NCI-H774 (cell line): ENCODE measurements at places on chromosomes 2 and 18.

GRCh38 chr2:162007447-162008040, 66.5 kb downstream of the DPP4 start:
- DNase-seq: no peak

DNA sequence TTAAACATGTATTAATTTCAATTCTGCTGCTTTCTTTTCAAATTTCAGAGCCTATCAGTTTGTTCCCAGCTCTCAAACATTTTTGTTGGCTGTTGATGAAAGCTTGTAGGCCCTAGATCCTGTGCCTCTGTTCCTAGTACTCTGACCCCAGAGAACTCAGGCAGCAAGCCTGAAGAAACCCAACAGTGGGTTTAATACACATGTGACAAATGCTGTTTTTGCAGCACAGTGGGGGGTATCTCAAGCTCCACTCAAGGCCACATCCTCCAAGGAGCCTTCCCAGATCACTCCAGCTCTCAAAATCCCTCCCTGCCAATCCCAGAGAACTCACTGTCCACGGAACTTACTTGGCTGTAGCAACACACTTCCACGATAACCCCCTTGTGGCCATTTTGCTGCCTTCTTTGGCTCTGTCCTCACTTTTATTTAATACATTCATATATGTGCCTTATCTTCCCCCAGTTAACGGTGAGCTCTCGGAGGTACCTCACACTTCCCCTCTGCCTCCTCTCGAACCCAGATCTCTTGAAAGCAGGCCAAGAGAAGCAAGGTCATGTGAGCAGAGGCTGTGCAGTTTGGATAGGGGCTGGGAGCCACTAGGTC, 122.4 kb downstream of the TNS1 start:
- DNase-seq: no peak

DNA sequence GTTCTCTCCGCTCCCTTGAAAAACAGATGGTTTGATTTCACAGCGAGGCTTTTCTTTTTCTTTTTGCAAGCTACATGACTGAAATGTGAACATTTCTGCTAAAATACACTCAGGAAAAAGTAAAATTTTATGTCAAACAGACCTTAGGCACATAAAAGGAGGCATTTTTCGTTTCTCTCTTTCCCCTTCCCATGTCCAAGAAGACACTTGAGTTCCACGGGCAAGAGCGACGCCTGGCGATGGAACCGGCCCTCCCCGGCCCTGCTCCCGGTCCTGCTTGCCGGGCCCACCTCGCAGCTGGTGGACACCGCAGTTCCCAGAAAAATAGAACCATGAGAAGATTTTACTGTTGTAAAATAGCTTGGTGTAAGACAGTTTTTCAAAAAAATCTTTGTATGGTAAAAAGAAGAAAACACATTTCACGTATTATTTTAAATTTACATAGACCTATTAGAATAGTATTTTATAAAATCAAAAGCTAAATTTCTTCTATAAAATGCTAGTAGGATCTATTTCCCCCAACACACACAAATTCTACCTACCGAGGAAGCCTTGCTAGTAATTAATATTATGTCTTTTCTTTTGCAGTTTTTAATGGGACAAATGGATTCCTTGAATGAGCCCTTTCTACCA, 2.3 kb upstream of the ALKAL2 start:
- DNase-seq: peak; percentile 55

DNA sequence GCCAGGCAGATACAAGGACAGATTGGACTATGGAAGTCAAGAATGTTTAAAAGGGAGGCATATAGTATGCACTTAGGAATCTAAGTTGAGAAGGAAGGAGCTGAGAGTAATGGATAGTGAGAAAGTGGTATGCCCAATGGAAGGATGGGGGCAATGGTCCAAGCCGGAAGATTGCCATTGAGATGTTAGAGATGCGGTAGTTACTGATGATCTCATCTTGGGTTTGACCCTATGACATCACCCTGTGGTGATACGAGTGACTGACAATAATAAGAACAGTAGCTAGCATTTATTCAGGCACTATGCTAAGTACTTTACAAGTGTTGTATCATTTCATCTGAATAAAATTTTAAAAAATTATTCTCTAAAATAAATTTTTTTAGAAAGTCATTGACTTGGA, 38.5 kb upstream of the ACMSD start:
- DNase-seq: no peak

DNA sequence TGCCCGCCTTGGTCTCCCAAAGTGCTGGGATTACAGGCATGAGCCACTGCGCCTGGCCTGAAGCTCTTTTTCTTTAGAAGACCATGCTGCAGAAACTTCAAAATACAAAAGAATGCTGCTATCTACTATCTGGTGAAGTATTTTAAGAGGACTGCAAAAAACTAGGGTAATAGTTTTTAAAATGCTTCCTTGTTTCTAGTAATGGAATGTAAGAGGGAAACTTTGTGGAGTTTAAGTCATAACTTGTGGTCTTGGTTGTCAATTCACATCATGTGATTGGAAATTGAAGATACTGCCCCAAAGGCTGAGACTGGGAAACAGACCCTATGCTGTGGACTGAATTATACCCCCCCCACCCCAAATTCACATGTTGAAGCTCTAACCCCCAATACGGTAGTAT, 68.3 kb downstream of the B3GNT2 start:
- DNase-seq: no peak

- no peak for DNase-seq
Measured at GRCh38 chr2:117888897-117889296, 74.4 kb downstream of the DDX18 start.

DNA sequence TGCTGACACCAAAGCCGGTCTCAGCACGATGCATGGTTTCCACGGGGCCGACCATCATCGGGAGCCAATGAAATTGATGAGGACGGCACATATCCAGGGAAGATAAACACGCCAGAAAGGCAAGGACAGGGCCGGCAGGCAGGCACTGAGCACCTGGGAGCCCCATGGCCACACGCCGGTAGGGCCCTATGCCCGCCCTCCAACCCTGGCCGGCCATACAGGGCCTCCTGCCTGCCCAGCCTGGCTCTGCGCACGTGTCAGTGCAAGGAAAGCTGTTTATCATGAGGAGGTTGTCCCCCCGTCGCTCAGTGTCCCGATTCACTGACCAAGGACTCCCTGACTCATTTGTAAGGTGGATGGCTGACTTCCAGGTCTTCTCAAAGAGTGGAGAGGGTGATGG, 237.5 kb downstream of the GLI2 start:
- no peak for DNase-seq

DNA sequence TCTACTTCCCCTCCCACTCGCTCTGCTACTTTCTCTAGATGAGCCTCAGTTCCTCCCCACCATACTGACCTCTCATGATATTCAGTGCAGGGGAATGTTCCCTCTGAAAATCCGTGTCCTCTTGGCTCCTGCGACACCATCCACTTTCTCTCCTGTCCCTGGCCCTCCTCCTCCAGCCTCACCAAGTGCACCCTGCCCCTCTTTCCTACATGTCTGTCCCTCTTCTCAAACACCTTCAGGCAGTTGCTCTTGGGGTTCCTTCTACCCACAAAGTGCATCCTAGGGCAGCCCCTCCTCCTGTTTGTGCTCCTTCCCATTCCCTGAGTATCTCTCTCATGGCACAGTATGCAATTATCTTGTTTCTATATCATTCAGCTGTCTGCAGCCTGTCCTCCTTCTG, 246.4 kb upstream of the RAB6C start:
- DNase-seq: no peak

- no peak for DNase-seq
Measured at GRCh38 chr2:16100006-16100405, 159.7 kb downstream of the MYCN start.

DNA sequence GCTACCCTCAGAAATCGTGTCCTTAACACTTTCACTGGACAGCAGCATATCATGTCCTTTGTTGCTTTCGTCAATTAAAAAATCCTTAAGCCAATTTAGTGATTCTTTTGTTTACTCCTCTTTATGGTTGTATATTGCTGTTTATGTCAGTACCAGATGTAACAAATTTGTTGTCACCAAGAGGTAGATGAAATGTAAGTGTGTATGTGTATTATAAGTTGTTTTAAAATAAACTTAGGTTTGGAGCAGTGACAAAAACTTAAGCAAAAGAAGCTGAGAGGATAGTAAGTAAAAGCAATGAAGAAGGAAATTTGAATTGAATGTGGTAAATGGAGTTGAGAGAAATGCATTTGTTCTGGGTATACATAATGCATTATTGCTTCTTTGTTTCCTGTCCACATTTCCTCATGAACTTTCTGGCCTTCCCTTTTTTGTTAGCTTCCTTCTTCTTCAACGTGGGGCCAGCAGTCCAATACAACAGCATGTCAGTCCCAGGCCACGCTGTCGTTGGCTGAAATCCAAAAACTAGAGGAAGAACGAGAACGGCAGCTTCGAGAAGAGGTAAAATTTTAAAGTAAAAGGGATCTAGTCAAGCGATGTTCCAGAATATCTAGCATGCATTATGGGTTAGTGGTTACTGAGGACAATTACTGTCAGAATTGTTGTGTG, 30.5 kb upstream of the SNORC start:
- no peak for DNase-seq

GRCh38 chr2:64225491-64225890, 81.3 kb upstream of the PELI1 start:
- DNase-seq: no peak

- no peak for DNase-seq
Measured at GRCh38 chr2:34291076-34291475, 692.0 kb upstream of the FAM98A start.

DNA sequence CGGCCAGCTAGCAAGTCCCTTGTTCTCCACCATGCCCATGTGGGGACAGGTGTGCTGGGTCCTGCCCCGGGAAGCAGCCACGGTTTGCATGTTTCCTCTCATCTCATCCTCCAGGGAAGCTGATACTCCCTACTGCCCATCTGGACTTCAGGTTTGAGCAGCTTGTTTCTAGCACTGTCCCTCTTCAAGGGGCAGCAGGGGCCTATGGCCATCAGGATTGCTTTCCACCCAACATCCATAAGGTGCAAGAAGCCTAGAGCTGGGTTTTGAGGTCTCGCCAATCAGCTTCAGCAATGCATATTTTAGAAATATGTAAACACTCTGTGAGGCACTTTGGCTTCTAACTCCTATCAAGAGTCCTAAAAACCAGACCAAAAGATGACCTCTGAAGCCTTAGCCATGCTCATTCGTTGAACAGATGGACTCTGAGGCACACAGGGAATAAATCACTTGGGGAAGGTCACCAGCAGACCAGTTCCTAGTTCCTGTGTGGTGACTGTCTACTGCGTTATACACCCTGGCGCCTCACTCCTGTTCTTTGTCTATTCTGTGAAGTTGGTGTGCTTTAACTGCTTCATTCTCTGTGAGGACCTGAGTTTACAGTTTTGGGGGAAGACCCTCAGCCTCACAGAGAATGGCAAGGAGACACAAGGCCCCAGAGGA, 192.6 kb upstream of the TWIST2 start:
- DNase-seq: no peak

DNA sequence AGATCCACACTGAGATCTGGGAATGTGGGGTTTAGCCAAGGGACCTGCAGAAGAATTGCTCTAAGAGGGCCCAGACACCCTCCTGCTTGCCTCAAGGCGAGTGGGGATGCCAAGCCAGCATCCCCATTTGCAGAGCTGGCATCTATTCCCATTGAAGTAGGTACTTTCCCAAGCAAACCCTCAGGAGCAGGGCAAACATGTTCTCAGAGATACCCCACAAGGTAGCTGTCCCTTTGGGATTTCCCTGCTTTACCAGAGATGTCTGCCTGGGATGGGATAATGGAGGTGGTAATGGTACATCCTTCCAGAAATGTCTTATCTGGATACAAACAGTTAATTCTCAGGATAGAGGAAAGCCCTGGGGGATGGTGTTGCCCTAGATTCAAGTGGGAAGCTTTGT, 51.2 kb downstream of the GYPC start:
- no peak for DNase-seq

GRCh38 chr2:176126929-176127773, 2.4 kb upstream of the HOXD8 start:
- peak; percentile 36 for DNase-seq

DNA sequence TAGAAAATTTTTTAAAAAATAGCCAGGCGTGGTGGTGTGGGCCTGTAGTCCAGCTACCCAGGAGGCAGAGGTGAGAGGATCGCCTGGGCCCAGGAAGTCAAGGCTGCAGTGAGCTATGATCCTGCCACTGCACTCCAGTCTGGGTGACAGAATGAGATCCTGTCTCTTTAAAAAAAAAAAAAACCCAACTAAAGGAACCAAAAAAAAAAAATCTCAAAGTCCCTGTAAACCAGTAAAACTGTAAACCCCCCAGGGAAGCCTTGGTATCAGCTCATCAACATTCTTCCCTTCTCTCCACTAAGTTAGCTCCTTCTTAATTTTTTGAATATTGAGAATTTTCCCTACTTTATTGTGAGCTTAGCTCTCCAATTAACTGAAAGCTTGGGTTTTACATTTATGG, 8.4 kb upstream of the MCFD2 start:
- DNase-seq: no peak

DNA sequence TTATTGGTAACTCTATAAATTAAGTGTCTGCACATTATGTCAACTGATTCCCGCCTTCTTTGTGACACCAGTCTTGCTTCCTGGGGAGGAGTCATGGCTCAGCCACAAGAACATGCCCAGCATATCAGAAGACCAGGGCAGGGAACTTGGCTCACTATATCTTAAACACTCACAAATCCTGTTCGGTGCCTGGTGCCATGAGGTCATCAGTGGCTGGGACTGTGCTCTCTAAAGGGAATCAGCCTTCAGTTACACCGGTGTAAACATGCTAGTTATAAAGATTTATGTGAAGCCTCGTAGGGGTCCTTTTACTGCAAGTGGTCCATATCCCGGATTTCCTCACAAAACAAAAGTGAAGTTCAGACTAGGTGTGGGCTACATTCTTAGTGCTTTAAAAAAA, 73.1 kb upstream of the ZNF521 start:
- no peak for DNase-seq

GRCh38 chr2:129744649-129745048, 234.8 kb upstream of the RAB6C start:
- no peak for DNase-seq

- DNase-seq: no peak
Measured at GRCh38 chr2:222038067-222038802, 260.6 kb downstream of the PAX3 start.

DNA sequence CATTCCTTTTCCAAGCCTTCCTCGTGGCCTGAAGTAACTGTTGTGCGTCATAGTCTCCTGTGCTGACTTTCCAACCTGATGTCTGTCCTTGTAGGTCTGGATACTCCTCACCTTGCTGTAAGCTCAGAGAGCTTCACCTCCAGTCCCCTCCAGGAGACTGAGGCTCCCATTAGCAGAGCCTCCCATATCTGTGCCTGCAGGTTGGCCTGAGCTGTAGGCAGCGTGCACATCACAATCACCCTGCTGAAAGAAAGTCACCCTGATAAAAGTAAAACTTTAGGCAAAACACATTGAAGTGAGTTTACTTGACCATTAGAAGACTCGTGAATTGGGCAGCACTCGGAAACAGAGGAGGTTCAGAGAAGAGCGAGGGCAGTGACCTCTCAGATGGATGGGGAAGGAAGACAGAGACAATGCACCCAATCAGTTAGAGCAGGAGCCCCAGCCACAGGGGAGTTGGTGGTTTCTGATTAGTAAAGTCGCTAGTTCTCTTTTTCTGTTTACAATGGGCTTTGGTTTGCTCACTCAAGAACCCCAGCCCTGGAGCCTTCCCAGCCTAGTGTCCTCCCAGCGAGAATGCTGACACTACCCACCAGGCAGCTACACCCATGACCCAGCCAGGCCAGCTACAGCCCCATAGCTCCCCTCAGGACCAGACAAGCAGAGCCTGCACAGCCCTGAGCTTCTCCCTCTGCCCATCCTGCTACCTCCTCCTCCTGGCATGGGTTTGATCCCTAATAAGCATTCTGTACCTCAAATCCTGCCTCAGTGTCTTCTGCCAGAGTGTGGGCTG, 12.1 kb upstream of the TPO start:
- no peak for DNase-seq
